NT2/D1 (cell line): ENCODE measurements at places on chromosomes 16 and 17.
A peak's percentile ranks its signal among the peaks of the same experiment; 100 is the strongest.

DNA sequence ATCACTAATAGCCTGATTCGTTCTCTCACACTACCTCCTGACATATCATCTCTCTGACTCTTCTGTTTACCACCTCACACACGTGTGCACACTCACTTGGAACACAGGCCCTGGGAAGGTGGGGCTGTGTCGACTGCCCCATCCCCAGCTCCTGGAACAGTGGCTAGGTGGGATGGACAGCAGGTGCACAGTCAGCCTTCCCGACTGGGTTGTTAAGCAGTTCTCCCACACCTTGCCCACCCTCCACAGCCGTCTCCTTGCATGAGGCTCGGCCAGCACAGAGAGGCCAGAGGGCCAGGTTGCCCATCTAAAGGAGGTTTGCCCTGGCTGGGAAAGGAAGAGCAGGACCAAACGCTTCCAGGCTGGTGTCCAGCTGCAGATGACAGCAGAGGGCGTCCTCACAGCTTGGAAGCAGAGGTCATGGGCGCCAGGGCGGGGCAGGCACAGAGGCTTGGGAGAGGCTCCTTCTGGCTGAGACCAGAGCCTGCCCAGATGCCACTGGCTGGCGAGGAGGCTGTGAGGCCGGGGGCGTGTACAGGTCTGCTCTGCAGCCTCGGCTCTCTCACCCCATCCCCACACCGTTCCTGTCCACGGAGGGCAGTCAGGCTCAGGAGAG lies 92.8 kb downstream of the AMFR start:
- peak; percentile 16 for DNase-seq

DNA sequence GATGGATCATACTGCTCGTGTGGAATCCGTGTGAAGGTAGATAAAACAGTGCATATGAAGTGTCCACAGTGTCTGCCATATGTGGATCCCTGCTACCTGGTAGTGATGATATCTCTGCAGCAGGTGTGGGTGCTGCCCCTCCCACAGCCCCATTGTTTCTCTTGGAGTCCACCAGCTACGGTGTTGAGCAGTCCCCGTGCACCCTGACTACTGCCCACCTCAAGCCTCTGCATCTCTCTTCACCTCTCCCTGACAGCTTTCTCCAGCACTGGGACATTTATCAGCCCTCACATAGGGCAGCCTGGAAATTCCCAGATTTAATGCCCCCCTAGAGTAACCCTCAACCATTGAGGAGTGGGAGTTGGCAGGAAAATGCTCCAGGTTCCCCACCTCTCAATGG lies 244.7 kb downstream of the IRF8 start:
- no peak for DNase-seq

DNA sequence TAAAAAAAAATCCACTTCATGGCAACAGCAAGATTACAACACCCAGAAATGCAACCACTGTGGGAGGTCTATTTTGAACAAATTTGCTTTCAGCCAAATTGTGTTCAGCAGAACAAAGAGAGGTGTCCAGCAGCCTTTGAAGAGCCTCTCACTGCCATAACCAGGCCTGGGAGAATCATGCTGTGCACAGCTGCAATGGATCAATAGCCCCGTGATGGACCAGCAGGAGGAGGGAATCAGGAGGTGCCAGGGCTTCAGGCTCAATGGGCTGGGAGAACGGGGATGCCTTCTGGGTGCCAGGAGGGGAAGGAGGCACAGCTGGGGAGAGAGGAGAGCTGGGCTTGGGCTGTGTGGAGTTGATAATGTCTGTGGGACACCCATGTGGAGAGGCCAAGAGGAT lies 366.2 kb upstream of the EEF2KMT start:
- no peak for DNase-seq

DNA sequence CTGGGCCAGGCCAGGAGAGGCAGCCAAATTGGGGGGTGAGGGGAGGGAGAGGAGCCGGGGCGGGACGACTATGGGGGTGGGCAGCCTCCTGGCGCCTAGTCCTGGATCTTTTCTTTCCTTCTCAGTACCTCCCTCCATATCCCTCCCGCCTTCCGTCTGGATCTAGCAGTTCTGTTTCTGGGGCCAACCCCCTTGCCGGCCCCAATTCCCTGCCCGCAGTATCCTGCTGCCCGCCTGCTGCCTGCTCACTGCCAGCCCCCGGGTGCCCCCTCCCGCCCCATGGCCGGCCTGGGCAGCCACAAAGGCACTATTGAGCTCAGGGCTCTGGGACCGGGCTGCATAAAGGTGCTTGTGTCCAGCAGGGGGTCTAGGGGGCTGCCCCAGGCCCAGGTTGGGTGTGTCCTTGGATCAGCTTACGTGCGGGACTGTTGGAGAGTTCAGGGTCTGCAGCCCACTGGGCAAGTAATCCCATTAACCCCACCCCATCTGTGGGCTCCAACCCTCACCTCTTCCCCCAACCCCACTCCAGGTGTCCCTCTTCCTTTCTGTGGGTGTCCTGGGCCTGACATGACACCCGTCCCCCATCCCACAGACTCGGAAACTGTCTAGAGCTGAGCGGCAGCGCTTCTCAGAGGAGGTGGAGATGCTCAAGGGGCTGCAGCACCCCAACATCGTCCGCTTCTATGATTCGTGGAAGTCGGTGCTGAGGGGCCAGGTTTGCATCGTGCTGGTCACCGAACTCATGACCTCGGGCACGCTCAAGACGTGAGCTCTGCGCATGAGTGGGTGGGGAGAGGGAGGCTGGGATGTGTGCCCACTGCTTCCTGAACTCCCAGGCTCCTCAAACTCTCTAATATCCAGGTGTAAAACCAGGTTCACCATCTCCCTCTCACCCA lies 2.0 kb downstream of the WNK4 start:
- no peak for DNase-seq
